Smooth muscle cell of the brain vasculature (primary cell): ENCODE measurements at places on chromosomes 5 and 9.

DNA sequence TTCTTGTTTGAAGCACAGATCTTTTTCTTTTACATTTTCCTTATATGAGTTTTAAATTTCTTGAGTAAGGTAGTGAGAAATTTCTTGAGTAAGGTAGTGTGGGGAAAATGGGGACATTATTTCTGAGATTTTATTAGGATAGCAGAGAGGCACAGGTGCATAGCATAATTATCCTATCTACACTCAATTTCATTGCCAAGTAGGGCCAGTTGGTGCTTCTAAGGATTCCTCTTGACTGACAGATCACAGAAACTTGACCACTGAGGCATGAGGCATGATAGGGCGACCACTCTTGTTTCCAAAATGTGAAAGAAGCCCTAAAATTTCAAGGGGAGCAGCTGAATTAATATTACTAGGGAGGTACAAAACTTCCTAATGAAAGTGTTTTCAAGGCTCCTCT, 31.4 kb upstream of the TMC1 start:
- no peak for DNase-seq

DNA sequence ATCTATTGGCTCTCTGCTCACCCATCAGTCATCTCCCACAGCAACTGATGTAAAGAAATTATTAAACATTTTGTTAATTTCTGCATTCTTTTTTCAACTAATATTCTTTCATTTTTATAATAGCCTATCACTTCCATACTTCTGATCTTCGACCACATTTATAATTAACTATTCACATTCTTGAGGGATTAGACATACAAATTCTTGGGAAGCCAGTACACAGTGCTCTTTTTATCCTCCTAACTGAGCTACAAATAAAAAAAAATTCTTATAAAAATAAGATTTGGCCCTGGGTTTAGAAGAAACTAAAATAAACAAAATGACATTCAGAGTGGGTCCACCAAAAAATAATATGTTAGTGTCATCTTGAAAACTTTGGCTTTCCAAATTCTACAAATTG, 103.7 kb upstream of the ITGA1 start:
- no peak for DNase-seq

DNA sequence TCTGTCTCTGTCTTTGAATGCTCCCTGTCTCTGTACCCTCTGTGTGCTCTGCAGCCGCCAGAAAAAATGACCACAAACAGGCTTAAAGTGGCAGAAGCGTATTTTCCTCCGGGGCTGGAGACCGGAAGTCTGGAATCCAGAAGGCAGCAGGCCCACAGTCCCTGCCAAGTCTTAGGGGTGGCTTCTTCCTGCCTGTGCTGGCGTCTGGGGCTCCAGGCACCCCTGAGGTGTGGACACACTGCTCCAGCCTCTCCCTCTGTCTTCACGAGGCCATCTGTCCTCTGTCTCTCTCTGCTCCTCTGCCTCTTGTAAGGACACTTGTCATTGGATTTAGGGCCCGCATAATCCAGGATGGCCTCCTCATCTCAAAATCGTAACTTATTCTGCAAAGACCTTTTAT, 298.4 kb upstream of the IRX4 start:
- no peak for DNase-seq

GRCh38 chr9:95017661-95018060, 291.2 kb downstream of the AOPEP start:
- DNase-seq, result no peak

DNA sequence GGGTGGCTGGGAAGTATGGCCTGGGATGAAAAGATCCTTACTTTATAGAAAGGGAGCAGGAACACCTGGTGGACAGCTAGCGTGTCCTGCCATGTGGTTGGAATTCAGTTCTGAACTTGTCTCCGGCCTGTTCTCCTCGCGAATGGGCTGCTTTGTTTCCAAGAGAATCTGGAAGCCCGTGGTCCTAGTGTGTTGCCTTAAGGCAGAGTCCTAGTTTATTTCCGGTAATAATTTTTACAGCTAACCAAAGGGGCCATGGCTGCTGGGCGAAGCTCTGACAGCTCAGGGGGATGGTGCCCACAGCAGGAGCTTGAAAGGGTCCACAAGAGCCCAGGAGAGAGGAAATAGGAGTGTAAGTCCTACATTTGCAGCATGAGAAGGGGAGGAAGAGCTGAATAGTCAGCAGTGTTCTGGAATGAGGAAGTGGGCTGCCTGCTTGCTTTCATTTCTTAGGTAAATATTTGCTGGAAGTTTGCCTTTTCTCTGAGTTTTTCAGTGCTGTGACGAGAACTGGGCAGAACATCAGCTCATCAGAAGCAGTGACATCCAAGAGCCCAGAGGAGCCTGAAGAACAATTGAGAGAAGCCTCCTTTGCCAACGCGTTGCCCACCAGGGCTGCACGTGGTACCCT, 13.1 kb upstream of the IGFBPL1 start:
- DNase-seq, result no peak

GRCh38 chr5:112529525-112529924, 110.4 kb upstream of the EPB41L4A start:
- DNase-seq, result no peak

DNA sequence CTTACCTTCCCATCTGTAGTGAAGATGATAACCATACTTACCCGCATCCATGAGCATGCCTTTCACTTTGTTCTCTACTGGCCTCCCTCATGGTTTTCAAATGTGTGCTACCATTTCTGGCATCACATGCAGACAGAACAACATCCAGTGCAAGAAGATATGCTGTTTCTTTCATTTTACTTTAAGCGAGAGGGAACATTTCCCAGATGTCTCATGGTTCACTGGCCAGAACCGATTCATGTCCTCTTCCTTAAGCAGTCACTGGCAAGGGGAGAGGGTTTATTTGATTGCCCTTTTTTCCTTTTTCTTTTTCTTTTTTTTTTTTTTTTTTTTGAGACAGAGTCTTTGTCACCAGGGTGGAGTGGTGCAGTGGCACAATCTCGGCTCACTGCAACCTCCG, 37.7 kb downstream of the ARRDC3 start:
- no peak for DNase-seq

GRCh38 chr5:37871023-37871815, 31.4 kb upstream of the GDNF start:
- DNase-seq, result no peak

GRCh38 chr5:68074633-68075032, 140.9 kb upstream of the PIK3R1 start:
- no peak for DNase-seq

DNA sequence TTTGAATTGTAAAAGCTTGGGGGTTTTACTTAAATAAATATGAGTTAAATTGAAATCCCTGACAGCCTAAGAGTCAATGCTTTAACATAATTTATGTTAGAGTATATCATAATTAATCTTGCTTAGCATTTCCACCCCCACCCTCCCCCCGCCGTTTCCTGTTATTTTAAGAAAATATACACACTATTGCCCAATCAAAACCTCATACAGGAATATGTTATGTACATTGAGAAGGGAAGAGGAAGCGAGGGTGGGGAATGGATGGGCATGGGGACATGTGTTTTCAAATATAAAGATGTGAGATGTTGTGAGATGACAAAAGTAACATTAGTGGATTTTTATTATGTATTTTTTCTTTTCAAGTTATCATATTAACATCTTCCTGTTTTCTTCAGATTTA, 561.1 kb upstream of the MEF2C start:
- DNase-seq, result no peak

DNA sequence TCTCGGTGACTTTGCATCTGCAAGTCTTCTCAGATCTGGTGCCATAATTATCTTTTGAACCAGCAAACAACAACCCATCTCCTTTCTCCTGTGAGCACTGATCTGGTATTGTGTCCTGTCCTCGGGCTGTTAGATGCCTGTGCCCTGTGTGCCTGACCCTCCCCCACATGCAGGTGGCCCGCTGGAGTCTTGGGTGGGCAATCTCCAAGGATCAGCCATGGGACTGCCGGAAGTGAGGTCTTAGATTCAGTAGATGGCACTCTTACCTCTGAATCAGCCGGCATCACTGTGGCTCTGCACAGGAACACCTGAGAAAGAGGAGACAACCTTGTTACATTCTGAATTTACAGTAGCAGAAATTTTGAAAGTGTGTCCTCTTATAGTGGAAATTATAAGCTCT, 172.4 kb downstream of the IRX2 start:
- no peak for DNase-seq

DNA sequence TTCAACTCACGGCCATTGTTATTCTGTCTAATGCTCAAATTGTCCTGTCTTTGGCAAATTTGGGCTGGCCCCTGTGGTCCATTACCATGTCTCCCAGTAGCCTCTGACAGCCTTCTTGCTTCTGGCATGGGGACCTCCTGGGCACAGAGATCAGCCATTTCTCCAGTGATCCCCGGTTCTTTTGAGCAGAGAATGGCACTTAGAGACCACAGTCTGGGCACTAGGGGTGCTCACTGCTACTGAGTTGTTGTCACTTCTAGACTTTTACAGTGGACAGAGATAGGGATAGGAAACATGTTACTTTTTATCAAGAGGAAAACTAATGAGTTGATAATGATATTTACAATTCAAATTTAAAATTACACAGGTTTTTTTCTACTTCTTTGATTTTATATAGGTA, 47.6 kb upstream of the BARHL1 start:
- no peak for DNase-seq

DNA sequence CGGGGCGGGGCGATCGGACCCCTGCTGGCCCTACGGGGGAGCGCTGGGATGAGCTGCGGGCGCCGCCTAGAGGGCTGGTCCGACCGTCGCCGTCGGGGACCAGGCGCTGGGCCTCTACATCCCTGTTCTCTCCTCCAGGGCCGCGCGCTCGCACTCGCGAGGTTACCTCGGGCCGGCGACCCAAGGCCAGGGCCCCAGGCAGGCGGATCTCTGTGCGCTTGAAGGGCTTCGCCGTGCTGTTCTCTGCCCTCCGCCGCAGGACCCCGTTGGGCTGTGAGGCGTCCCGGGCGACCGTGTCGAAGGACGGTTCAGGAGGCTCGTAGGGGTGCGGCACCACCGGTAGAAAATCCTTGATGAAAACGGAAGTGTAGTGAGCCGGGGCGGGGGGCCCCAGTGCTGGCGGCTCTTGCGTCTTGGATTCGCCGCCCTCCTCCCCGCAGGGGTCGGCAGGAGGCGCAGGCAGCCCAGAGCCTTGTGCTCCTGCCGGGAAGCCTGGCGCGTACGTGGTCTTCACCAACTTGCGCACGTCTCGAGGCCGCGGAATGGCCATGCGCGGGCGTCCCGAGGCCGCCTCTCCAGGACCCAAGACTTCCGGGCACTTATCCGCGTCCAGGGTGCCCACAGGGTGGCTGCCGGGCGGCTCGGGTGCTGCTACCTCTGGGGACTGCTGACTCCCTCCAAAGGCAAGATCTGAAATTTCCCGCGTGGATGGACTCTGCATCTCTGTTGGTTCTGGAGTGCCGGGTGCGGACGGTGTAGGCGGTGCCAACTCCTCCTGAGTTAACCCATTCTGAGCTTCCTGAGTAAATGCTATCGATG, 2.0 kb downstream of the PROB1 start:
- no peak for DNase-seq

DNA sequence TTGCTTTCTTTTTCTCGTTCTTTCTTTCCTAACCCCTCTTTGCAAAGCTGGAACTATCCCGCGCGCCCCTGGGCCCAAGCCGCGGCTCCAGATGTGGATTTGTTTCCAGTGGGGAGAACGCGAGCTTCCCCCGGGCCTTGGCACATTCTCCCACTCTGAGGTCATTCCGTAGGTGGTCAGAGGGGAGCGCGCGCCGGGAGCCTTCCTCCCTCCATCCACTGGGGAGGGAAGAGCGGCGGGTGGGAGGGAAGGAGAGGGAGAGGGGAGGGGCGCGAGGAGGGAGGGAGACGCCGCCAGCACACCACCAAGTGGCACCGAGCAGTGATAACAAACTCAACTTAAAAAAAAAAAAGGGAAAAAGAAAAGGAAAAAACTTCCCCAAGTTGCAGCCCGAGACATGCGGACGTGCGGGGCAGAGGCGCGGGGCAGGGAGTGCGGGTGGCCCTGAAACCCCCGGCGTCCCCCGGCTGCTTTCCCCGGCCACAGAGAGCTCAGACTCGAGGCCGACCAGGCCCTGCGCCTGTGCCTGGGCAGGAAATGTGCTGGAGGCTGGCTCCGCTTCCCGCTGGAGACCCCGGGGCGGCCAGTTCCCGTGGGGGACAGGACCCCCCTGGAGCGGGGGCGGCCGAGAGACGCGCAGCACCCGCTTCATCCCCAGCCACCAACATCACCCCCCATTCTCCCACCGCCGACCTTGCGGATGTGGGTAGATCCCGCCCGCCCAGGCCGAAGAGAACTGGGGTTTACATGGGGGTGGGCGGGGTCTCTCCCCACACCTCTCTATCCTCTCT, 3.1 kb downstream of the IER5L start:
- DNase-seq, result no peak

GRCh38 chr5:16160706-16161105, 18.9 kb downstream of the MARCHF11 start:
- no peak for DNase-seq

DNA sequence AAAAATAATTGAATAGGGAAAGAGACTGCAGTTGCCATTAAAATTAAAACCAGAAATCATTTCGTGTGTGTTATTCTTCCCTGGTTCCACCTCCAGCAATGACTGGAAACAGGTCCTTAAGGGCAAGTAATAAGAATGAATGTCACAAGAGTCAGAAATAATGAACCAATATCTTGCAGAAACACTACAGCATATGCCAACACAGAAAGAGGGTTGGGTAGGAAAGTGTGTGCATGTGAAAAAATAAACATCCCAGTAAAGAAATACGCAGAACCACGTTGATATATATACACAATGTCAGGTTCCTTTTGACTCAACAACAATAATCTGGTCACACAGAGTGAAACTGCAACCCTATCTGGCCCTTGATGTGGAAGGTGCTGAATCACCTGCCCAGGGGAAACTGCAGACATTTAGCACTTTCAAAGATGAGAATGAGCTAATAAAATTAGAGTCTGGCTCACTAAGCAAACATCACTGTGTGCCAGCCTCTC, 15.0 kb downstream of the HMHB1 start:
- DNase-seq, result no peak

DNA sequence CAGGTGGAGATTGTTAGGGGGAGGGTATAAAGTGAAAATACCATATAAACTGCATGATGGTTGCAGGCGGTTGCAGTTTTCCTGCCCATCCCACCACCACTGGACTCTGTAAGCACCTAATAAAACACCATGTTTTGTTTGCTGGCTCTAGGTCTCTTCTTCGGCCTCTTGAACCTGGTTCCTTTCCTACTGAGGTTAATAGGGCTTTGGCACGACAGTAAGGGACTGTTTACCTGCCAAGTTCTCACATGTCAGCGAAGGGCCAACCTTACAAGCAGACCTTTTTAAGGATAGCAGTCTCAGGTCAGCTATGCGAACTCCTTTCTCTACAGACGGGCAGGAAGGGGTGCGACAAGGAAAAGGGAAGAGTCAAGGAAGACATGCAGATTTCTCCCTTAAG, 3.4 kb upstream of the RFESD start:
- no peak for DNase-seq

GRCh38 chr5:135537271-135537670, 1.5 kb upstream of the NEUROG1 start:
- no peak for DNase-seq

GRCh38 chr5:148586796-148587195, 67.5 kb downstream of the HTR4 start:
- DNase-seq, result no peak

DNA sequence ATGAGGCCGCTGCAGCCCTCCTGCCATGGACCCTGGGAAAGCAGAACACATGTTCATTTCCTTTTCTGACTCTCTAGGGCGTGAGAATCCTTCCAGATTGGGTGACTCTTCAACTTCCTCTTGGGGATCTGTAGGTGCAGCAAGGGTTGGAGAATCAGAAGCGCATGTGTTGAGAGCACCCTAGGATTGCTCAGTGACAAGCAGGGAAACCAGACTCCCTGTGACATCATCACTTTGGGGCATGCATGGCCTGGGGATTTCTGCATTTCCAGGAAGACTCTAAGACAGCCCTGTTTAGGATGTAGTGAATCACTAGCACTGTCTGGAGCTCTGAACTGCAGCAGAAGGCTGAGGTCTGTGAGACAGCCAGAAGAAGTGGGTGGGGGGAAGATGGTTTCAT, 15.1 kb upstream of the LCP2 start:
- no peak for DNase-seq
